ENCODE measurements at places on chromosomes 1 and 21.

DNA sequence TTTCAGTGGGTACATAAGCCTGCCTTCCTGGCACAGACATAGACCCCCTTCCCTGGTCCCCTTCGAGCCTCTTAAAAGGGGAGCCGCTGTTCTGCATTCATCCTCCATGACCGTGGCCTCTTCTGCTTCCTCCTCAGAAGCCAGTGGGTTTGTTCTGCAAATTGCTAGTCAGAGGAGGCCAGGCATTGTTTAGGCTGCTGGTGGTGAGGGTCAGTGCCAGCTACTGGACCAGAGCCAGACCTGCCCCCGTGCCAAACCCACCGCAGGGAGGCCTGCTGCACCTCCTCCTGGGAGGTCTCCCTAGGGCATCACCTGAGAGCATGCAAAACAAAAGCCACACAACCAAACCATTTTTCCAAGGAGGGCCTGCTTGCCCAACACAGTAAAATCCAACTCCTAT is 178.4 kb downstream of the MIS18A start:
- no peak for DNase-seq

GRCh38 chr21:33843216-33843615 is 72.4 kb downstream of the ATP5PO start:
- DNase-seq: no peak

- no peak for DNase-seq
Measured at GRCh38 chr1:237901299-237901934, 10.7 kb upstream of the ZP4 start.

DNA sequence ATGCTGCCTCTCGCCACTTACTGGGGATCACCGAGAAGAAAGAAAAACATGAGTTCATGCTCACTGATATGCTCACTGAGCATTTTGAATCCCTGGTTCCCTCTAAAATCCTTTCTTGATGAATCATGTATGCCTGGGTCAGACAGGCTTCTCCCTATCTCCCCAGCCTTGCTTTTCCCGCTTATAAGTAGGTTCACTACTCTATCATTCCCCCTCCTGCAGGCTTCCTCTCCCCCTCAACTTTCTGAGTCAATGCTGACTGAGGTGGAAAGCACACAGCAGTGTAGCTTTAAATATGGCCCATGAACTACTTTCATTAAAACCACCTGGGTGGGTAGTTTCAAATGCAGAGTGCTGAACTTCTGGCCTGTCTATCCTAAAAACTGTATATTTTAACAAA is 41.7 kb downstream of the FMO4 start:
- no peak for DNase-seq

DNA sequence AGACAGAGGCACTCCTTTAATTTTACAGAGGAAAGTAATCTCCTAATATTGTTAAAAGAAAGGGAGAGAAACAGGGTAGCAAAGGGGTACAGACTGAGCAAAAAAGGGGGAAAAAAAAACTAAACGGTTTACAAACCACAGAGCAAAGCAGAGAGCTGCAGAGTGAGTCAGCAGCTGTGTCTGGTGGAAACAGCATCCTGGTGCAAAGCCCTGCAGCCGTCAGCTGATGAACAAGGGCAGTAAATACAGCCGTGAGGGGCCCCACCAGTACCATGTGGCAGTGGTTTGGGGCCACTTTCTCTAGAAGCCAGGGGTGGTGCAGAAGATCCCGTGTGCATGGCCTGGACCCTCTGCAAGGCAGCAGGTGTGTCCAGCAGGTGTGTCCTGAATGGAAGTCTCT is 111.3 kb downstream of the ERG start:
- no peak for DNase-seq

- DNase-seq: no peak
Measured at GRCh38 chr1:7136166-7136953, 351.1 kb downstream of the CAMTA1 start.

- DNase-seq: no peak
Measured at GRCh38 chr1:214146523-214146922, 134.4 kb upstream of the SMYD2 start.

All from stimulated activated naive CD4-positive, alpha-beta T cell treated with Interleukin-2 at 50 U/mL for 16 hours (primary cell).